ENCODE measurements at places on chromosomes 4 and X.

DNA sequence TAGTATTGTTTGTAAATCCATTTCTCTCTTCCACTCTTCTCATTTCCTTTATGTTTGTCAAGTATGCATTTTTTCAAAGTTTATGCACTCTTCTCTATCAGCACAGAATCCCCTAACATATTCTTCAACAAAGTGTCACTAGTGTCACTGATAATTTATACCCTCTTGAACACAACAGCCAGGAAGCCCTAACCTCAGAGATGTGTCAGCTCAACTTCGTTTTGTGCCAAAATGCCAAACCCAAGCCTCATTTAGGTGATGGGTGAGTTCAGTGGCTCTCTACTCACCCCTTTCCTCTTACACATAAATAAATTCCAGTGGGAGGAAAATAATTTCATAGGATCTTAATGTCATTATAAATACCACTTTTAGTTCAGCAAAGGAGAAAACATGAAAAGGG is 22.4 kb upstream of the P2RY10 start:
- DNase-seq, result no peak

GRCh38 chr4:129138810-129139496 is 43.0 kb downstream of the C4orf33 start:
- DNase-seq, result no peak

DNA sequence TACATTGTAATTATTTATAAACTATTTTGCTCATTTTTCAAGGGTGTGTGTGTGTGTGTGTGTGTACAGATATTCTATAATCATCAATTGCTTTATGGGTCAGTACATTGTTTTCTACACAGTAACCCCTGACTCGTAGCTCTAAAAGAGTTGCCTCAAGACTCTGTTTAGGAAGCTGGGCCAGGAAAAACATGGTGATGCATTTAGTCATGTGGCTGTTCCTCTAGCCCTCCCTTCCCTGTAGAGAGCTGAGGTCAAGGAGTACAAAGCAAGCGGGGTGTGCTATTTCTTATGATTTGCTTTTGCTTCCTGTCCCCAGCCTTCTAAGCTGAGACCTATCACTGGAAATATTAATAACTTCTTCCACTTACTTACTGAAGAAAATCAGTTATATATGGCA is 34.8 kb upstream of the SPANXD start:
- DNase-seq, result no peak

DNA sequence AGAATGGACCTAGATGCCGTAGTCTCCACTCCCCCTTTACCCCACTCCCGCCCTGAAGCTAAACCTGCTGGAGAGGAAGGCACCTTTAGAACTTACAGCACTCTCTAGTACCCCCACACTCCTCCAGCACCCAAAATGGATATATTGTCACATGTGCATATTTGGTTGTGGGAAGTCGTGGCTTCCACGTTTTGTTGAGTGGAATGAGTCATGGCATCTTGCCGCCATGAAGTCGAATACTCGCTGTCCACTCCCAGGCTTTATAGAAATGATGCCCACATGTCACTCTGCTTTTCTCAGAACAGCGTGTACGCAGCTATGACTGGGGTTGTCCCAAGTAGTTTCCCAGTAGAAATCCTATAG is 545 bp downstream of the ABCE1 start:
- peak; percentile 61 for DNase-seq

DNA sequence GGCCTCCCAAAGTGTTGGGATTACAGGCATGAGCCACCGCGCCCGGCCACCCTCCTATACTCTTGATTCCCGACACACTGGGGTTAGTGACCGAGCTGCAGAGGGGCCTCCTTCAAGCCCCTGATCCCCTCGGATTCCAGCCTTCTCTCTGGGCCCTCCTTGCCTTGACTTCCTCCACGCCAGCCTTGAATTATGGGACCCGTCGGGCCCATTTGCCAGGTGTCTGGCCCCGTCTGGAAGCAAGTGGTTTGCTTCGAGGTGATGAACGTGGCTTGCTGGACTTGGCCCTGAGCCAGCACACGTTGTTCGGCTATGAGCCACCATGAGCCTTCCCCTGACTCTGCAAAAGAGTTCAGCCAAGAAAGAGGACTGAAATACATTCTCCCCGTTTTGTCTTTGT is 37.4 kb upstream of the GRPEL1 start:
- DNase-seq, result peak; percentile 16

DNA sequence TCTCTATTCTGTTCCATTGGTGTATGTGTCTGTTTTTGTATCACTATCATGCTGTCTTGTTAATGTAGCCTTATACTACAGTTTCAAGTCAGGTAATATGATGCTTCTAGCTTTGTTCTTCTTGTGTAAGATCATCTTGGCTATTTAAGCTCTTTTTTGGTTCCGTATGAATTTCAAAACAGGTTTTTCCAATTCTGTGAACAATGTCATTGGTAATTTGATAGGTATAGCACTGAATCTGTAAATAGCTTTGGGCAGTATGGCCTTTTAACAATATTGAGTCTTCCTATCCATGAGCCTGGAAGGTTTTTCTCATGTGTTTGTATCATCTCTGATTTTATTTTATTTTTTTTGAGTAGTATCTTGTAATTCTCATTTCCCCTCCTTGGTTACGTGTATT is 94.3 kb downstream of the ANAPC10 start:
- DNase-seq, result no peak

DNA sequence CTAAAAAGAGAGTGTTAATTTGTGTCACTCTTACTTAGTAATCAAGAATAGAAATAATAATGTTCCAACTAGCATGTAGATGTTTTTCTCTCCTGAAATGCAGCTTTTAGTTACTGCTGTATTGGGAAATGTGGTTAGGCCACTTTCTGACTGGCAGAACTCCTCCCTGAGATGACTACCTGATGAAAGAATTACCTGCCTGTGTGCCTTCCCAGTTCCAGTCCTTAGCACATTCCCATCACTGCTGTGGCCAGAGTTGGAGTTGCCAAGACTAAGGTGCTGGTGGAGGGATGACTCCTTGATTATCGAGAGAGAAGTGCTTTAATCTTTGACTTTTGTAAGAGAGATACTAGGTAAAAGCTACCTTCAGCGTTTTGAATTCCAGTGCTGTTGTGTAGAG is 9.5 kb downstream of the GAB1 start:
- DNase-seq, result no peak

DNA sequence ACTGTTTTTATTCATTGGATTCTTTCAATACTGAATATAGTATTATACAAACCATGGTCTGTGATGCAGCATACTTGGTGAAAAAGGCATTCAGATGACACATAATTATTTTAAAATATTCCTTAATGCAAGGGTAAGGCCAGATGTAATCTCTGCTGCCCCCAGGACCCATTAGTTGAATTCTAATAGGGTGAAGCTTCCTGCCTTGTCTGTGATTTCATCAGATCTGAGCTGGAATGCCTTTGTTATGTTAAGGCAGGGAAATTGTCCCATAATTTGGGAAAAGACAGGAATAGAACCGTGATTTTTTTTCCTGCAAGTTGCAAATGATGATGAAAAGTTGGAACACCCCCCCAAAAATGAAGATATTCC is 26.1 kb downstream of the ZRSR2 start:
- peak; percentile 3 for DNase-seq

DNA sequence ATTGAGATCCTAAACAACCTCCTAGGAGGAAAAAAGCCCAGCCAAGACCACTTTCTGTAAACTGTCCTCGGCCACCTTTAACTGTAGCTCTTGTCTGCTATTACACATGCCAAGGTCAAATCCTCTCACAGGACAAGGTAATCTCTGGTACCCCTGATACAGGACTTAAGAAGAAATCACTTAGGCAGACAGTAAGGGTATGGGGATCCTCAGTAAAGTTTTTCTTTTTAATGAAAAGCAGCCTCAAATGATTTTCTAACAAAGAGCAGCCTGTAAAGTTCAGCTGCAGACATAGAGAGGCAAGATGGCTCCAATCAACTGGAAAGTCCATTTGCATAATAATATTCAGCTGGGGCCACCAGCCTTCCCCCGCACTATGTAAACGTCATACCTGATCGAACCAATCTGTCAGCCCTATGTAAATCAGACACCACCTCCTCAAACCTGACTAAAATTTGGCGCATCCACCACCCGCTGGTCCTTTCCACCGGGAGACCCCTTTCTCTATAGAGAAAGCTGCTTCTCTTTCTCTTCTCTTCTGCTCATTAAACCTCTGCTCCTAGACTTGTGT is 14.6 kb upstream of the MPP1 start:
- no peak for DNase-seq

- no peak for DNase-seq
Measured at GRCh38 chr4:174654634-174655033, 132.3 kb upstream of the HPGD start.

DNA sequence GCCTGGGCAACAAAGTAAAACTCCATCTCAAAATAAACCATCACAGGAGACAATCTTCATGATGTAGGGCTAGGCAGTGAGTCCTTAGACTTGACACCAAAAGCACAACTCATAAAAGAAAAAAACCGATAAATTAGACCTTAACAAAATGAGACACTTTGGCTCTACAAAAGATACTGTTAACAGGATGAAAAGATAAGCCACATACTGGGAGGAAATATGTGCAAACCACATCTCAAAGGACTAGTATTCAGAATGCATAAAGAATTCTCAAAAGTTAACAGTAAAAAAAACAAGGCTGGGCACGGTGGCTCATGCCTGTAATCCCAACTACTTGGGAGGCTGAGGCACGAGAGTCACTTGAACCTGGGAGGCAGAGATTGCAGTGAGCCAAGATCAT is 13.2 kb downstream of the EFHC2 start:
- DNase-seq, result no peak

DNA sequence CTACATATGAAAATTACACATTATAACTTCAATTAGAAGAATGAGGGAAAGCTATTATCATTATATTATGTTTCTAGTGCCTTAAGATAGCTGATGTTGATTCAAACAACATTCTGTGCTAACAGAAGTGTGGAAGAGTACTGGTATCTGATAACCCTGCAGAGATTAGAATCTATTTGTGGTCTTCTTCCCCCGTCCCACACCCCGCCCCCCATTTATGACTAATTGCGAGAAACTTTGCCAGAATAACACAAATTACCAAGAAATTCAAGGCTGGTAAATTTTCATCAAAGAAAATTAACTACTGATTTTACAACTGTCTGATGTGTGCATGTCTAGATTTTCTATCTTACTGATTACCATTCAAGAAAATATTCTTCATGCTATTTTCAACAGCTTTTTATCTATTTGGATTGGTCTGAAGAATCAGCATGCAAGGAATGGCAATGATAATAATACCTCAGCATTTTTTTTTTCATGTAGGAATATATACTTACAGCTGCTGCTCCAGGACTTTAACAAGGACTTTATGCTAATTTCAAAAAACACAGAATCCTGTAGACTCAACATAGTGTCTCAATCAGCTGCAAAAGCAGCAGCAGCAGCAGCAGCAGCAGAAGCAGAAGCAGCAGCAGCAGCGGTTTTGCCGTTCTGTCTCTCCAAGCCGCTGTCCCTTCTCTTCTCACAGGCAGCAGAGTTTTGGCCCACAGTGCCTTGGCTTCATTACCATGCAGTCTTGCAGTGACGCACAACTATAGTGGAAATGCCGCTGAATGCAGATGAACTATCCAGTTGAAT is 126.7 kb downstream of the FRYL start:
- peak; percentile 57 for DNase-seq

DNA sequence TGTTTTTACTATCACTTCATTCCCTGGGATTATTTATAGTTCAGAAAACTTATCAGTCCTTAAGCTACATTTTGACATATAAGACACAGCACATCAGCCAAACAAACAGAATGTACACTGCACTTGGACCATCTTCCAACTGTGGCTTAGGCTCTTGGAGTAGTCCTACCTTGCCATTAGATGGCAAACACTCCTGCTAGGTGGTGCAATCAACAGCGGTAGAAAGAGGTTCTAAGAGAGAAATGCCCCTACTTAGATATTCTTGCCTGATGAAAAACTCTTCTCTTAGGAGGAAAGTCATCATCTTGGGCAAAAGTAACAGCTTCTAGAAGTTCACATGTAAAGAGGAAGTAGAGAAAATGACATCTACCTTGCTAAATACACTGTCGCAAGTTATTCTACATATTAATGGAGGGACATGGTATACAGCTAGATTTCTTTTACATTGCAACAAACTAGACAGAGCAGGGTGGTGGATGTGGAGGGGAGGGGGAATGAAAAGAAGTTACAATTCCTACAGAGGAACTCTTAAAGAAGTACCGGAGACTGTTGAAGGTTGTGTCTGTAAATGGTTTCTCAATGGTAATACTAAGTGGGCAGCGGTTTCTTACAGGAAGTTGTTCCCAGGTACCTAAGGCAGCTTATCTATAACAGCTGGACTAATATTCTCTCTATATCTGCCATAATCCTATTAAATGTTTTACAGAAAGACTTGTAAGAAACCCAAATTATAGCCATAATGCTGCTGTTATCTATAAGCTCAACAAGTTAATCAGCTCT is 8.1 kb upstream of the STPG2 start:
- DNase-seq, result peak; percentile 8

DNA sequence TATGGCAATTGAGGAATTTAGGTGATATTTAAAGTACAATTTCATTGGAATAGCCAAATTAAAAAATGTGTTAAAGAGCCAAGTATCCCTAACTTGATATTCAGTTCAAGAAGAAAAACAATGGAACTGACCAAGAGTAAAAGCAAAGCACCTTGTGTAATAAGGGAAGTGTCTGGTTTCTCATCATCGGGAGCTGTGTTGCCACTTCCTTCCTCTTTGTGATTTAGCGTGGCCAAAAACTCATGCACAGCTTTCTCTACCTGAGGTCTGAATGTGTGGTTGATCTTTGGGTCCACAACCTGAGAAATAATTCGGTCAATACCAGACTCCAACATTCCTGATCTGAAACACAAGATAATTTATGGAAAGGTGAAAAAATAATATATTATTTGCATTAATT is 12.4 kb downstream of the BOD1L1 start:
- DNase-seq, result no peak

- no peak for DNase-seq
Measured at GRCh38 chr4:1599026-1599481, 85.1 kb downstream of the FAM53A start.

DNA sequence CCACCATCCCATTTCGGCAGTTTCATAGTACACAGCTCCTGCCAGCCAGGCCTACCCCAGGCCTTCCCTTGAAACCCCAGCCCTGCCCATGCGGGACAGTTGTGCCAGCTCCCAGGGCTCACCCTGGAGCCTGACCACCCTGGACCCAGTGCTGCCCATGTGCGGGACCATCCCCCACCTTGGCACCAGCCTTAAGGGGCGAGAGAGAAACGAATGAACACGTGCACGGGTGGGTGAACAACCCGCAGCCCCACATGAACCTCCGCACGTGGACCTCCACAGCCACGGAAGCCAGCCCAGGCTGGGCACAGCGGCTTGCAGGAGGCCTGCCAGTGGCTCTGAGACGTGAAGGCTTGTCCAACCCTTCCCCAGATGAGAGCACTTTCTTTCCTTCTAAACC is 76.0 kb upstream of the MXD4 start:
- DNase-seq, result no peak

DNA sequence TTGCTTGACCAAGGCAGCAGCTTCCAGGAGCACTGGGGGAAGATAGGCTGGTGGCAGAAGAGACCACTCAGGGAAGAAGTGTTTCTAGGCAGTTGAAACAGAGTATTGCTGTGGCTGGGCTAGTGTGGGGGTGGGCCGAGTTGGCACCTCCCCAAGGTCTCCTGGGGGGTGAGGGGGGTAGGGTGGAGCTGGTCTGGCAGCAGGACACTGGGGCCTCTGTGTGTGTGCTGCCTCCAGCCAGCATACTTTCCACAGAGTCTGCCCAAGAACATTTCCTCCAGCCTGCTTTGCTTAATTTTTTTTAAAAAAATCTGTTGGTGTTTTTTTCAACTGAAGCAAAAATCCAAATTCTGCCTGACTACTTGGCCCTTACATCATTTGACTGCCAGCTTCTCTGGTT is 4.0 kb downstream of the ITIH6 start:
- no peak for DNase-seq

- DNase-seq, result no peak
Measured at GRCh38 chr4:108454227-108454626, 166.1 kb upstream of the RPL34 start.

Measured in amniotic epithelial cell (primary cell).